Bone marrow (tissue), 2 donors: ENCODE measurements at places on chromosomes 16 and 17.

GRCh38 chr17:18225642-18226283, 328 bp downstream of the LLGL1 start:
- DNase-seq: no peak

DNA sequence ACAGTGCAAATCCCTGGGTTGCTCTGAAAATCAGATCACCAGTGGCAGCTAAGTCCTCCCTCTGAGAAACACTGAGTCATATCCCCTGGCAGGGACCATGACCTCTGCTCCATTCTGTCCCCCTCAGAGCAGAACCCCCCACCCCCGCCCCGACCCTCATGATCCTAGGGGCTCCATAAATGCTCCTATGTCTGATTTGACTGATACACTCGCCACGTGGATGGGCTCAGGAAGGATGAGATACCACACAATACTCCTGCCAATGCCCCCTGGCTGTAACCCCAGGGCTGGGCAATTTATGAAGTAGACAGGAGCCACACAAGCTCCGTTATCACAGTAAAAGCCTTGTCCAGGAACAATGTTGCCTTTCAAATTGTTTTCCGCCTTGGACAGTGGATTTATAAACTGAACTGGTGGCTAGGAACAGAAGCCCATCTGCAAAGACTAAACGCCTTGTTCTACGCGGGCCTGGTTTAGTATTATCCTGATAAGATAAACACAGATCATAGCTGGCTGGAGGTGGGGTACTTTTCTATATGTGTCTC, 394.8 kb downstream of the SLC39A11 start:
- DNase-seq: no peak

DNA sequence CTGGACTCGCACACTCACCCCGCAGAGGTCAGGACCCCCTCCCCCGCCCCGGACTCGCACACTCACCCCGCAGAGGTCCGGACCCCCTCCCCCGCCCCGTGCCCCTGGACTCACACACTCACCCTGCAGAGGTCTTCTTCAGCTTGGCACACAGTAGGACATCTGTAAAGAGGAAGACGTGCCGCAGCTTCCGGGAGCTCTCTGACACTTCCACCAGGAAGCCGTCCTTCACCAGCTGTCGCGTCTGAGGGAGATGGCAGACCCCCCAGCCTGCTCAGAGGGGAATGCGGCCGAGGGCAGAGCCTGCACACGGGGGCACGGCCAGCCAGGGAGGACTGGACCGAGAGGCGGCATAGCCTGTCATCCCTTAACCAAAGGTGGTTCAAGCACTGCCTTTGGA, 72.9 kb downstream of the TIMM22 start:
- DNase-seq: no peak

- DNase-seq: no peak
These were observed 81.1 kb upstream of the LHX1 start for GRCh38 chr17:36856222-36856621.

DNA sequence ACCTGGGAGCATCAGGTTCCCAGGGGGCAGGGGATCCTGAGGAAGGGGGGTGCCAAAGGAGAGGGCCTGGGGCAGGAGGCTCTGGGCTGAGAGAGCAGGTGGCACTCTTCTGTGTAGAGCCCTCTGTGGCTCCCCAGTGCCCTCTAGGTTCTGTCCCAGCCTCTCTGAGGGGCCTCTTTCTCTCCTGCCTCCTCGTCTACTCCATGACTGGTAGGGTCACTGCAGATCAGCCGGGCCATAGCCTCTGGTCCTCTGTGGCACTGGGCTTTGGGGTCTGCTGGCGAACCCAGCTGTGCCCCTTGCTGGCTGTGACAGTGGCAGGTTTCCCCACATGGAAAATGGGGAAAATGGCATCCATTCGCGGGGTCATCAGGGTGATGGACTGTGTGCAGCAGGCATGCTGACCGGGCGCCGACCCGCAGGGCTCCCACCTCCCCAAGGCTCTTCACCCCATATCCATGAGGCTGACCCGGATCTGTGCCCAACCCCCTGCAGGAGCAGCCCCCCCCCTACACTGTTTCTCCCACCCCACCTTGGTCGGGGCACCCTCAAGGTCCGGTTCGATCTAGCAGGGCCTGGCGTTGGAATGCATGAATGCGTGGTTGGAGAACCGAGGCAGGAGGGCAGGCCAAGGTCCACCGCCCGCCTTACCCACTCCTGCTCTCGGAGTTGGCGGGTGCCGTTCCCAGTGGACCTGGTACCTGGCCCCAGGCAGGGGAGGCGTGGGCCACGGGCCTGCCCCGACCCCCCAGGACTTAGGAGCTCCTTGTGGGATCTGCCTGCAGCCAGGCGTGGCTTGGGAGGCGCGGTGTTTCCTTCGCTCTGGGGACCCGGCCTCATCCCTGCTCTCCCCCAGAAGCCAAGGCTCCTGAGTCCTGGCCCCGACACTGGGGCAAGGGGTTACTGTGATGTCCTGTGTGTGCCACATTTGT, 6.5 kb downstream of the GLIS2 start:
- no peak for DNase-seq

DNA sequence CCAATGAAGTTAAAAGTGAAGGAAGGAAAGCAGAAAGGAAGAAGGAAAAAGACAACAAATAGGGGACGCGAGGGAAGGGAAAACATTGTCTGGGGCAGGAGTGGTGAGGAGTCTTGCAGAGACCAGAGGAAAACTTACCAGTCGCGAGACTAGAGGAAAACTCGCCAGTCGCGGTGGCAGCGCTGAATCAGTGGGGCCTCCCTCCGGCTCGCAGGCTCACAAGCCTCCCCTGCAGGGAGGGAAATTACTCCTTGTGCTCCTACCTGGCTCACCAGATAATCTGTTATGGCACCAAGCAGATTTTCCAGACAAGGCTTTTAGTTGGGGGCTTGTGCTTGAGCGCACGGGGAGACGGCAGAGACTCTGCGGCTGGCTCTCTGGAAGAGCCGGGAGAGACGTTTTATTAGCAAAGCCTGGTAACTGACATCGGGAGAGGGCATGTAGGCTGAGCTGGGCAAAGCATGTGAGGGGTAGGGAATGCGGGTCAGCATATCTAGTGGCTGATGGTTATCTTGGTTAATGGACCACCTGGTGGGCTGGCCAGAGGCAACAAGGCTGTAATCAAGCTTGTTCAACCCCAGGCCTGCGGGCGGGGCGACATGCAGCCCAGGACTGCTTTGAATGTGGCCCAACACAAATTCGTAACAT, 37.1 kb downstream of the LCMT1 start:
- no peak for DNase-seq

DNA sequence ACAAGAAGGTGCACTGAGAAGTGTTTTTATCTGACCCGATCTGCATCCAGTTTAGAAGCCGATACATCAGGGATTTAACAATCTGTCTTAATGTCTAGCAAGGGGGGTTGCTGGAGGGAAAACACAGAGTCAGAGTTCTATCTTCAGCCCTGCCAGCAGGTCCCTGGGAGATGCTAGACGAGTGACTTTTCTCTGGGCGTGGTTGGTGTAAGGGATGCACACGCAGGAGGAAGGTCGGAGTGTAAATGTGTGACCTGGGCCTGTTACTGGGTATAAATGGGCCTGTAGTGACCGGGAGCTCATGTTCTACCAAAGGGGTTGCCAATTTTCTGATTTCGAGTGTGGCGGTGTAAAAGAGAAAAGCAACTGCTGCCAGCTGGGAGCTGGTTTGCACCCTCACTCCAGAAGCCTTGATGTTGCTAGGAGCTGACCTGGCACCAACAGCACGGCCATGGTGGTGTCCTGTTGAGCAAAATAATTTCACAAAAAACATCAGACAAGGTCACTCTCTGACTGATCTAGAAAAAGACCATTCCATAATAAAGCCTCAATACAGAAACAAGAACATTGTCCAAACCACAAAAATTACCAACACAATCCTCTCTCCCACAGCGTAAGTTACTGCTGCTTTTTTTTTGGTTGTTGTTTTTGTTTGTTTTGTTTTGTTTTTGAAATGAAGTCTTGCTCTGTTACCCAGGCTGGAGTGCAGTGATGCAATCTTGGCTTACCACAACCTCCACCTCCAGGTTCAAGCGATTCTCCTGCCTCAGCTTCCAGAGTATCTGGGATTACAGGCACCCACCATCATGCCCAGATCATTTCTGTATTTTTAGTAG, 1.3 kb upstream of the KCTD13 start:
- DNase-seq: no peak

DNA sequence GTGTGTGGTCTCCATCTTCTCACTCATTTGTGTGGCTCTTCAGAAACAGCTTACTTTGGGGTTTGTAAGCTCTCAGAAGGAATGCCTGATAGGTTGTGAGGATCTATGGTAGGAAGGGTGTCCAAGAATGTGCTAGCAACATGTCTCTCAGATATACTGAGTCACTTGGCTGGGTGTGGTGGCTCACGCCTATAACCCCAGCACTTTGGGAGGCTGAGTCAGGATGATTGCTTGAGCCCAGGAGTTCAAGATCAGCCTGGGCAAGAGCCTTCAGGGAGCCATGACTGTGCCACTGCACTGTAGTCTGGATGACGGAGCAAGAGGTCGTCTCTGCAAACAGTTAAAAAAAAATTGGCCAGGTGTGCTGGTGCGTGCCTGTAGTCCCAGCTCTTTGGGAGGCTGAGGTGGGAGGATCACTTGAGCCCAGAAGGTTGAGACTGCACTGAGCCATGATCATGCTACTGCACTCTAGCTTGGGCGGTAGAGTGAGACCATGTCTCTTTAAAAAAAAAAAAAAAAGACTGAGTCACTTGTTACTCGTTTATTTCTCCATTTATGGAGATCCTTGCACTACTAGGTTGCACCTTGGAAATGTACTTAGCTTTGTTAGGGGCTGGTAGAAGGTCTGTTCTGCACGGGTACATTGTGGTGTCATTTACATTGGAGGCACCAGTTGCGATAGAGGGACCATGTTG, 232.0 kb downstream of the SNX29 start:
- DNase-seq: no peak
